ENCODE measurements at places on chromosomes 1 and 21.

GRCh38 chr1:200037904-200038303 lies 10.4 kb downstream of the NR5A2 start:
- no peak for DNase-seq

DNA sequence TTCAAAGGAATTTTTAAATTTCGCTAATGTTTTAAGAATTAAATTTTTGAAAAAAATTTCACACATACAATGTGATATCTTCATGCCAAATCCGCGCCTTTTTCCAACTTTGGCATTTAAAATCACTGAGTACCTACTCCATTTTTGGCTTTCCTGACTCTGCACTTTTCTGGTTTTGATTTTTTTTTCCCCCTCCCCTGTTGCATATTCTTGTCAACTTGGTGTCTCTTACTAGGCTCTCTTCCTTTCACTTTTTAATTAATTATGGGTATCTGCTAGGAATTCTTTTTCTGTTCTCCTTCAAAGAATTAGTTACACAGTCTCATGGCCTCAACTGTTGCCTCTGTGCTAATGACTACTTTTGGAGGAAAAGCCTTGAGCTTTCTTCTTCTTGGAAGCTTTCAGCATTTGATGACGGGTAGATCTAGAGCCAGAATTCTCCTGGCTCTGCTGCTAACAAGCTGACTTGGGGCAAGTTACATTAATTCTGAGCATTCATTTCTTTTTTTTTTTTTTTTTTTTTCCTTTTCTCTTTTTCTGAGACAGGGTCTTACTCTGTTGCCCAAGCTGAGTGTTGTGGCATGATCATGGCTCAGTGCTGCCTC lies 1.8 kb downstream of the AGL start:
- no peak for DNase-seq

GRCh38 chr1:21939650-21940374 lies 2.7 kb upstream of the HSPG2 start:
- DNase-seq, result peak; percentile 97

DNA sequence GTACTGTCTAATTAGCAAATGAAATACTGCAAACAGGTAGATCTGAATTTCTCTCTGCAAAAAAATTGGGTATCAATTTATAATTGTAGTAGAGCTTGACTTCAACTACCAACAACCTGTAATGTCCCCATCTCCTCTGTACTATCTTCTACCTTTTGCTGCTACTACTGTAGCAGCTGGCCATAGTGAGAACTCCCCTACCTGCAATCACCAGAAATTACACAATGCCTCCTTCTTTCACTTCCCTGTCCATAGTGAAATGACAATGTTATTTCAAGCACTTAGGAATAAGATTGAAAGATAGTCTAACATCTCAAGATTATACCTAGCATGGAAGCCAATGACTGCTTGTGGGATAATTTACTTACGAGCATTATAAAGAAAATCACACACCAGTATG lies 100.4 kb downstream of the ACBD6 start:
- DNase-seq, result no peak

DNA sequence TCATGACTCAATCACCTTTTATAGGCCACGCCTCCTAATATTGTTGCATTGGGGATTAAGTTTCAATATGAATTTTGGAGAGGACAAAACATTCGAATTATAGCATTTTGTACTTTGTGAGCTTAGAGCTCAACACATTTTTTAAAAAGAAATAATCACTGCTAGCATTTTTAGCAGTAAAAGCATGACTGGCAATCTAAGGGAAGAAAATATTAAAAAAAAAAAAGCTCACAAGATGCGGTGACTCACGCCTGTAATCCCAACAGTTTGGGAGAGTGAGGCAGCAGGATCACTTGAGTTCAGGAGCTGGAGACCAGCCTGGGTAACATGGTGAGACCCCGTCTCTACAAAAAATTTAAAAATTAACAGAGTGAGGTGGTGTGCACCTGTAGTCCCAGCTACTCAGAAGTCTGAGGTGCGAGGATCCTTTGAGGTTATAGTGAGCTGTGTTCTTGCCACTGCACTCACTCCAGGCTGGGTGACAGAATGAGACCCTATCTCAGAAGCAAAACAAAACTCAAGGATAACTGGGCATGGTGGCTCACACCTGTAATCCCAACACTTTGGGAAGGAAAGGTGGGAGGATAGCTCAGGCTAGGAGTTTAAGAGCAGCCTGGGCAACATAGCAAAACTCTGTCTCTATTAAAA lies 28.8 kb upstream of the DIPK1A start:
- no peak for DNase-seq

- peak; percentile 54 for DNase-seq
Observed at GRCh38 chr1:100530880-100531487, 7.0 kb upstream of the GPR88 start.

DNA sequence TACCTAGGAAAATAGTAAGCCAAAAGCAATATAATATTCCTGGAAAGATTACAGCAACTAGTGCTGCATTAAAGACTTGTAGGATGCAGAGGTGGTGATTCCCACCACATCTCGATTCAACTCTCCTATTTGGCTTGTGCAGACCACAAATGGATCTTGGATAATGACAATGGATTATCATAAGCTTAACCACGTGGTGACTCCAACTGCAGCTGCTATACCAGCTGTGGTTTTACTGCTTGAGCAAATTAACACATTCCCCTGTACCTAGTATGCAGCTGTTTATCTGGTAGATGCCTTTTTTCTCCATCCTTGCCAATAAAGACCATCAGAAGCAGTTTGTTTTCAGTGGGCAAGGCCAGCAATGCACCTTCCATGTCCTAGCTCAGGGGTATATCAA lies 542.7 kb upstream of the ADGRL4 start:
- DNase-seq, result no peak

DNA sequence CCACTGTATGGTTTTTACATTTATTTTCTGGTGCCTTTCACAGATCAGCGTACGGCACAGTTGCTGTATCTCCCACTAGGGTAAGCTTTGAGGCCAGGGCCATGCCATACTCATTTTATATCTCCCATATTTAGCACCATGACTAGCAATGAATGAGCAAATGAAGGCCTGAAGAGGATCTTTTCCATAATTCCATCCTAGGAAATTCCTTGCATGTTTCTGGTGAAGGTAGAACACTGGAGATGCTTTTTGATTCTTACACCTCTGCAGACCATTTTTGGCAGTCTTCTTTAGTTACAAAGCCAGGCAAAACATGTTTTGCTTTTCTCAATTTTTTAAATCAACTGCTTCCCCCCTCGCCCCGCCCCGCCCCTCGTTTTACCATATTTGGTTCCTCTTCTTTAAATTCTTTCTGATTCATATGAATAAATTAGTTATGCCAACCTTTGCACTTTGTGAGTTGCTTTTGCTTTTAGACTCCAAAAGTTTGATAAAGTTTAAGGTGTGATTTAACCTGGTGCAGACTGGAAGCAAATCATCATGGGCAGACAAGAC lies 78.9 kb upstream of the AK4 start:
- peak; percentile 53 for DNase-seq

- DNase-seq, result no peak
Observed at GRCh38 chr21:42295845-42296244, 19.4 kb downstream of the TFF3 start.

- peak; percentile 67 for DNase-seq
Observed at GRCh38 chr1:198935306-198935921, 296.6 kb downstream of the PTPRC start.

DNA sequence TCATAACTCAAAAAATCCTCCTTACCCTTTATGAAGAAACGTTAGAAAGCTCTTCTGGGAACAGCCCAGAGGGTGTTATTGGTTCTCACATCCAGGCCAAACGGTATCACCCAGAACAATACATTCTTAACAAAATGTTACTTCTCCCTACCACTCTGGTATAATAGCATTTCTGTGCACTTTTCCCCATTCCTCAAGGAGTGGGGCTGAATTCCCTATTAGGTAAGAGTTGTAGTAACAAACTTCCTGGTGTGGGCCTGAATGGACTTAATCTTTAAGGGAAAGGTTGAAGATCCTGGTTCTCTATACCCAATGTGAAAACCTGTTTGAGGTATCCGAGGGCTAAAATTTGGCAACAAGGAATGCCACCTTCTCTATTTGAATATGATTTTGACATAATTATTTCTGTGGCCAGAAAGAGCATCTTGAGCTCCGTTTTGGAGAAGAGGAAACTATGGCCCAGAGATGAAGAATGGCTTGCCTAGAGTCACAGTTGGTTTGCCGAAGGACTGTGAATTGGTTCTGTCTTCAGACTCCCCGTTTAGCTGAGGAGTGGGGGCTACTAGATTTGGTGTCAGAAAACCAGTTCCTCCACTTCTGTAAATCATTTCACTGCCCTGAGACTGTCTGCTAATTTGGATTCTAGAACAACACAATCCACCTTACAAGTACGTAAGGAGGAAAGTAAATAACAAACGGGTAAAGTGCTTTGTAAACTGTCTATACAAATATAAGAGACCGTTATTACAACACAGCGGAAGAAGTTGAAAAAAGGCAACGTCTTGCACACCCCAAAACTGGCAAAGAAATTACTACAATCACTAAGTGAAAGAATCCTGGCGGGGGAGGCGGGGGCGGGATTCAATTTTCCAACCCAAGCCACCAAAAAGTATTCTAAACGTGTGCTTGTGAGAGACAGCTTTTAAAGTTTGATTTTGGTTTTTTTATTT lies 2.3 kb downstream of the ANP32E start:
- peak; percentile 62 for DNase-seq

DNA sequence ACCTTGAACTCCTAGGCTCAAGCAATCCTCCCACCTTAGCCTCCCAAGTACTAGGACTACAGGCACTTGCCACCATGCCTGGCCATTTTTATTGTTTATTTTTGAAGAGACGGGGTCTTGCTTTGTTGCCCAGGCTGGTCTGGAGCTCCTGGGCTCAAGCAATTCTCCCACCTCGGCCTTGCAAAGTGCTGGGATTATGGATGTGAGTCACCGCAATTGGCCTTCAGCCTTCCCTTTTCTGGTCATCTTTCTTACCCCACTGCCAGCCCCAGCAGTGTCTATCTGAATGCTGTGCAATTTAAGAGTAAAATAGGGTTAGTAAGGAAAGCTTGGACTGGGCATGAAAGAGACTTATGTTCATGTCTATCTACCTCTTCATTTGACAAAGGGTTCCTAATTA lies 6.1 kb upstream of the KLF17 start:
- no peak for DNase-seq

DNA sequence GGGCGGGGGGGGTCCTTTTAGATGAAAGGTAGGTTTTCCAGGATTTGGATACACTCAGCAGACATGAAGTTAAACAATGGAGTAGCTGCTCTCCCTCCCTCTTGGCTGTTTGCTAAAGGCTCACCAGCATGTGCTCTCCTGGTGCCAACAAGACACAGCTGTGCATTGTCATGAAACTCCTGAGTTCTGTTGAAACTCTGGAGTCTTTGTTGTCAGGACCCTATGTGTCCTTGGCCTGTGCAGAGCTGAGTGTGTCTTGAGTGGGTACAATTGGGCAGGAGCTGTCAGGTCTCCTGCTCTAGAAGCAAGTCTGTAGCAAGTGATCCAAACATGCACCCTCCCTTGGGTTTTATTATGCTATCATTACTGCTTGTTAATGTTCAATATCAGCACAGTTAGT lies 12.7 kb downstream of the TBX19 start:
- no peak for DNase-seq

DNA sequence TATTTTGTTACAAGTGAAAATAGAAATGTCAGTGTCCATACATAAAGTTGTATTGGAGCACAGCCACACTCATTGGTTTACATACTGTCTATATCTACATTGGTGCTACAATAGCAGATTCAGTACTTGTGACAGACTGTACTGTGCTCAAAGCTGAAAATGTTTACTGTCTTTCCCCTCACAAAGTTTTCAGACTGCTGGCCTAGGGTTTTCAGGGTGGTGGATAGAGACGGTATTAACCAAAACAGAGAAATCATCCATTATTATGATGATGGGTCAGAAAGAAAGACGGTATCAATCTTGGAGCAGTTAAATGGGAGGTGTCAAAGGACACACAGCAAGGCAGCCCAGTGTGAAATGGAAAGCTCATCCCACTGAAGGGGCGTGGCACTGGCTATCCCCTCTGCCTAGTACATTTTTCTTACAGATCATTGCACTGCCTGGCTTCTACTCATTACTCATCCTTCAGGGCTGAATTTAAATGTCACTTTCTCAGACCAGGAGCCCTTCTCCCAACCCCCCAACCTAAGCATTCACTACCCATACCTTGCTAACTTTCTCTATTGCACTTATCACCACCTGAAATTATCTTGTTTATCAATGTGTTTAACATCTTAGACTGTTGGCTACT lies 10.2 kb downstream of the JAK1 start:
- no peak for DNase-seq

DNA sequence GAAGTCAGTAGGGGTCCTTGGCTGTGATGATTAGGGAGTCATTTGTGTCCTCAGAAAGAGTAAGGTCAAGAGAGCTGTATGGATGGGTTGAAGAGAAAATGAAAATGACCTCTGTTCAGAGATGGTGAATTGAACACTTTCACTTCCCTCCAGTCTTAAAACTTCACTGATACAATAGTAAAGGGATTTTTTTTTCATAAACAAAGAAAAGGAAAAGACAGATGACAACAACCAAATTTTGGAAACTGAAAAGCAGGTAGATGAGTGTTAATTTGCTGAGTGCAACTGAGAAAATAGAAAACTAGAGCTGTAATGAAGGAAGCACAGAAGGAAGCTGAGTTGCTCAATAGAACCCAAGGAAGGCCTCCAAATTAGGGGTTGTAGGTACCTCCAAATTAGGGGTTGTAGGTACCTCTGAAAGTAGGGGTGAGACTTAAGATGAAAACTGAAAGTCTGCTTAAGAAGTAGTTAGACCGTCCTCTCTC lies 14.8 kb upstream of the S1PR1 start:
- no peak for DNase-seq

Data from right cardiac atrium (tissue), 5 donors.